NCI-H187 (cell line): ENCODE measurements at places on chromosomes 3 and 15.

- DNase-seq = no peak
Observed at GRCh38 chr3:36696799-36697198, 67.6 kb downstream of the DCLK3 start.

DNA sequence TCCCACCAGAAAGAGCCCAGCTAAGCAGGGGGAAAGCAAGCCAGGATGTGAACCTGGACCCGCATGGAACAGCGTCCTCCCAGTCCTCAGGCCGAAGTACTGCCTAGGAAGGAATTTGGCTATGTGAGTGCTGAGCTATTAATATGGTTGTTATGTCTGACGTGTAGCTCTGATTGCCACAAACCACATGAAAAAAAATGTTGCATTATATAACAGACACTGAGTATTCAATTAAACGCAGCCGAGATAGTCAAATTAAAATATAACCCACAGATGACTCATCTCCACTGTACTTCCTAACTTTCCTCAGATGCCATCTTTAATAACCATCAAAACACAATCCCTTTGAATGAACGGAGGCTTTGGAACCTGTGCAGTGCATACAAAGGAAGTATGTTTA is 111.1 kb downstream of the GABRB3 start:
- no peak for DNase-seq

GRCh38 chr3:43542328-43543043 is 79.3 kb downstream of the ANO10 start:
- no peak for DNase-seq

DNA sequence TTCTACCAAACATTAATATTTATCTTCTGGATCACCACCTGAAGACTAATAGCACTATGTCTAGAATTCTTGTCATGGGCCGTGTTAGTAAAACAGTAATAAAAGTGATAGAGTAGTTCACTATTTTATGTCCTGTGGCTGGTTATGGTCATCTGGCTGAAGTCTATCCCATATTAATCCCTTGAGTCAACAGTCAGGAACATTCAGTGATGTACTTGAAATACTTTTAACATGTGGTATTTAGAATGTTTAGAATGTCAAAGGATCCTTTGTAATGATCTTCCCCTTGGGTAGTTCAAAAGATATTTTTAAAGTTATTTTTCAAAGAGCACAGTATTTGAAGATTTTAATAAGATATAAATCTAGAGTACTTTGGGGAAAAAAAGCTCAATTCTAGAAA is 117.0 kb downstream of the MBNL1 start:
- no peak for DNase-seq

DNA sequence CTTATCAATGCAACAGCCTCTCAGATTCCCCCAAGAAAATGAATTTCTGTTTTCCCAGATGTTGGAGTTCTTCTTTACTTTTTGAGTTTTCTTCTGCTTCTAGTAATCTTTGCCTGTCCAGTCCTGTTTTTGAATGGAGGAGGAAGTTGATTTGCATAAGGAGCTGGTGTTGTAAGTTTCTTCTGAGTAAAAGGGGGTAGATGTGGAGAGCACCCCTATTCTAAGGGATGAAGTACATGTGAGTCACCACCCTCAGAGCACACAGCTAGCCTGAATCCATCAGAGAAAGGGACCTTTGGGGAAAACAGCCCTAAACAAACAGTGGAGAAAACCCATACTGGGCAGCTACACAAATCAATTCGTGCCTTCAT is 34.5 kb downstream of the ACAA1 start:
- no peak for DNase-seq

DNA sequence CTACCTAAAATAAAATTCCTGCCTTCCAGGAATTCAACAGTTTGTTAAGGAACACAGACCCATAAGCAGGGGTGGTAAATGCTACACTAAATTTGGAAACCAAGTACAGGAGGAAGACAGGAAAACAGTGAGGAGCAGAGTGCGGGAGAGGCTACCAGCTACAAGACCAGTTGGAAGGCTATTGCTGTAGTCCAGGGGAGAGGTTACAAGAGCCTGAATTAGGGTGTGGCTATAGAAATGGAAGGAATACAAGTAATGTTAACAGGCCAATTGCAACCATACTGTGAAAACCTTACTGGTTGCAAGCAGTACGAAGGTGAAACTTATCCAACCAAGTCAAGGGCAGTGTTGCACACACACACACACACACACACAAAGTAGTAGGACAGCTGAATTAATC is 880 bp upstream of the ARMC8 start:
- no peak for DNase-seq

DNA sequence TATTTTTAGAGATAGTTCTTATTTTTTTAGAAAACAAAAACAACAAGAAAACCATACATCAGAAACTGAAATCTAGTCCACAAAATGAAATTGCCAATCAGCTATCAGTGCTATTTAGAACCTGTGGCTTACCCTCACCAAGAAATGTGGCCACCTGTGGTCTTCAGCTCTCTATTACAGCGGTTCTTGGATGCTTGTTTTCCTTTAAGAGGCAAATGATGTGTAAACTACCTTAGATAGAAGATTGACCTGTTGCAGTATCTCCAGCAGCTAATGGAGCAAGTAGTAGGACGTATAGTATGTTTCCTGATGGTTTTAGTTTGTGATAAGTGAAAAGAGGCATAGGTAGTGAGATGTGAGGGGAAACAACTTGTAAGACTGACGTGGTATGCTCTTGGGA is 21.2 kb downstream of the TFG start:
- DNase-seq = no peak

- no peak for DNase-seq
Observed at GRCh38 chr15:99502661-99503060, 63.1 kb upstream of the MEF2A start.

DNA sequence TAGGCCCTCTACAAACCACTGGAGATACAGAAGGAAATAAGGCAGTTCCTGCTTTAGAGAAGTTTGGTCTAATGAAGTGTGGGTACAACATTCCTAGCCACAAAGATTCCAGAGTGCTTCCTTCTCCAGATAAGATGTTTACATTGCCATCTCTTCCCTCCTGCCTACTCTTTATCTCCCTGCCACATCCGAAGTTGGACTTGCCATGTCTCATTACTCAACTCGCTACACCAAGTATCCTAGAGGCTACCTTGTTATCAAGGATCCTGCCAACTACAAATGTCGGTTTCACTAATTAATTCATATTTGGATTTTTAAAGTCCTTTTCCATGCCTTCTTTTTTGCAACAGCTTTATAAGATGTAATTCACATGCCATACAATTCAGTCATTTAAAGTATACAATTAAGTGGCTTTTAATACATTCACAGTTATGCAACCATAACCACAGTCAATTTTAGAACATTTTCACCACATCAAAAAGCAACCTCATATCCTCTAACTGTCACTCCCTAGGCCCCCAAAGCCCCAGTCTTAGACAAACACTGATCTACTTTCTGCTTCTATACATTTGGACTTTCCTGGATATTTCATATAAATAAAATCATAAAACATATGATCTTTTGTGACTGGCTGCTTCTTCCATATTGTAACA is 53.7 kb upstream of the CSTA start:
- DNase-seq = no peak

GRCh38 chr3:62109534-62109933 is 263.8 kb downstream of the FEZF2 start:
- no peak for DNase-seq

DNA sequence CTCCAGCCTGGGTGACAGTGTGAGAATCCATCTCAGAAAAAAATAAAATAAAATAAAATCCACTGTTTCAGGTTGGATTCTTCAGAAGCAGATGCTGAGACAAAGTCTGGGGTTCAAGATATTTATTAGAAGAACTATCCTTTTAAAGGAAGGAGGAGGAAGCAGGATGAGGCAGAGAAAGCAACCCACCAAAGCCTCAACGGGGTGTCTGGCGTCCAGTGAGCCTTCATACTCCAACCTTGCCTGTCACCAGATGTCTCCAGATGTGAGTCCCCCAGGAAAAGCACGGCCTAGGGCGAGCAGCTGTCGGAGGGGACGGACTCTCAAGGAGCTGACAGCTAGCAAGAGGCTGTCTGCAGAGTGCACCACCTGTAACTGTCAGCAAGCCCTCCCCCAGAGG is 37.3 kb downstream of the MB21D2 start:
- no peak for DNase-seq

- no peak for DNase-seq
Observed at GRCh38 chr3:129749692-129750091, 143.2 kb upstream of the PLXND1 start.
